ENCODE measurements at places on chromosomes 11 and 22.

GRCh38 chr22:46797355-46797754 lies 34.9 kb downstream of the TBC1D22A start:
- no peak for DNase-seq

- DNase-seq: no peak
Measured at GRCh38 chr11:118098996-118099837, 12.5 kb upstream of the SMIM35 start.

DNA sequence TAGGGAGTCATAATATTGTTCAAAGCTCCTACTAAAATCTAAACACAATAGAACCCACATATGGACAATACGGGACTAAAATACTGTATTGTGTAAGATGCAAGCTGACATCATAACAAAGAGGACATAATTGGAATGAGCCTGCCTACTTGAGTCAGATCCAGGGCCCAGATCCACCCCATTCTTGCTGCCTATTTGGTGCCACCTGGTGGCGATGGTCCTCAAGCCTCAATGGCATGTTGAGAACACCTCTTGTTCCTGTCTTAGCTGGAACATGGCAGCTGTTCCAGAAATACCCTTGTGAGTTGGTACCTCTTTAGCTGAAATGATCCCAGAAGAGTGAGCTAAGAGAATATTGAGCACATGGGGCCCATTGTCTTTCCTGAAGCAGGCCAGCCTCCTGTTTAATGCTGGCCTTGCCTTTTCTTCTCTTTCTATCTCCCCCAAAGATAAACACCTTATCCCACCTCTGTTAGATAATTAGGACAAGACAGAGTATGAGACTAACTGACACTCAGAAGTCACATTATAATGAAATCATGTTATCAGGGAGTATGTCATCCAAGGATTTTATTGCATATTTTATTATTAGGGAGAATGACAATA lies 680.9 kb upstream of the ANO5 start:
- DNase-seq: peak; percentile 26

DNA sequence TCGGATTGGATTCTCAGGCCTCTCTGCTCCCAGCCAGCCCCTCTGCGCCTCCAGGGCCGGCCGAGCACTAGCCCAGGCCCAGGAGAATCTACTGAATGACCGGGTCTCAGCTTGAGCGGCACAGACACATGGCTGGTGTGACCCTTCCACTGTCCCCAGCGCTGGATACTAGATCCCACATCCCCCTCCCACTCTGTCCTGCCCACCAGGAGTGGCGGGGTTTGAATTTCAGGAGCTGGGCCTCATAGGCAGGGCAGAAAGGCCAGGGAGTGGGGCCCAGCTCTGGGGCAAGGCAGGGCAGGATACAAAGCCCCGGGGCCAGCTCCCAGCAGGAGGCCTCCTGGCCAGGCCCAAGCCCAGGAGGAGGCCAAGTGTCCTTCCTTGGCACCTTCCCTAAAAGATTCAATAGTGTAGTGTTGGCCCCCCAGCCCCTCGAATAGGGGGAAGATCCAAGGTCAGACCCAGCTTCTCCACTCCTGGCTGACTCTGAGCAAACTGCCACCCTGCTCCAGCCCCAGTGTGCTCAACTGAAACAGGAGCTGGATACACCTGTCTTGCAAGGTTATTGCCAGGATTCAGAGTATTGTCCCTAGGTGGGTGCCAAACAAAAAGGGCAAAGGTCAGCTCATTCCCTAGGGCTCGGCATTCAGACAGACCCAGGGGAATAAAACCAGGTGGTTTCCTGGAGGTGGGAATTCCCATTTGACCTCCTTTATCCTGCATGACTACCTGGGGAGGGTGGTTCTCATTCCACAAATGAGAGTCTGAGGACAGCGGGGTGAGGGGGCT lies 22.5 kb upstream of the TCF20 start:
- DNase-seq: no peak

DNA sequence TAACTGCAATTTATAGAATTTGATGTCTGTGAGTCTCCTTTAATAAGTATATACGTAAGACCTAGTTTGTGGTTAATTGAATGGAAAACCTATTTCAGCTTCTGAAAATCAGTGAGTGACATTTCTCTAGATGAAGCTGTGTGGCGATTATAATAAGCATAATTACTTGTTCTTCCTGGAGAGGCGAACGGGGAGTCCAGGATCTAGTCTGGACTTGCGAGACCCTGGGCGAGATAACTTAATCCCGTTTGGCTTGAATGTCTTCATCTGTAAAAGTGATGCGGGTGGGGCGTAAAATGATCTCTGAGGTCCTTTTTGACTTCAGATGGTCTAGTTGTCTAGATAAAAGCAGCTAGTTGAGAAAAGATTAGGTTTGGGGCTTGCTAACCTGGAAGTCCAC lies 1.1 kb downstream of the PRRG4 start:
- no peak for DNase-seq

GRCh38 chr11:45212566-45213315 lies 66.3 kb downstream of the PRDM11 start:
- DNase-seq: no peak

DNA sequence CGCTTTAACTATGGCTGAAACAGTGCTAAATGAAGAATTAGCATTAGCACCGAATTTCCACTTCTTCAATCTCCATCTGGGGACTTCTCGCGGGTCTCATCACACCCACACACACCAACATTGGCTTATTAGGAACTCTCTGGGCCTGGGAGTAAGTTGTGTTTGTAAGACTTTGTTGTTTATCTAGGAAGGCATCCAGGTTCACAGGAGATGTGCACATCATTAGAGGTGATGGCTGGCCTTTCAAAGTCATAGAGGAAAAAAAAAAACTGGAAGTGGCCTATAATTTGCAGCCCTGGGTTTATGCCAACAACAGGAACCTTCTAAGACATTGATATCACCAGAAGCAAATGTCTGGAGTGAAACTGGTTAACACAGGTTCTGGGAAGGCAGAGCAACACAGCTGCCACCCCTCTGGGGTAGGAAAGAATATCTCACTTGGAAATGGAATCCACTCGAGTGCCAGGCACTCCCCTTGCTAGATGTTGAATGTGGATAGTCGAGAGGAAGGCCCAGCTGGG lies 84.5 kb downstream of the TRAF6 start:
- no peak for DNase-seq

DNA sequence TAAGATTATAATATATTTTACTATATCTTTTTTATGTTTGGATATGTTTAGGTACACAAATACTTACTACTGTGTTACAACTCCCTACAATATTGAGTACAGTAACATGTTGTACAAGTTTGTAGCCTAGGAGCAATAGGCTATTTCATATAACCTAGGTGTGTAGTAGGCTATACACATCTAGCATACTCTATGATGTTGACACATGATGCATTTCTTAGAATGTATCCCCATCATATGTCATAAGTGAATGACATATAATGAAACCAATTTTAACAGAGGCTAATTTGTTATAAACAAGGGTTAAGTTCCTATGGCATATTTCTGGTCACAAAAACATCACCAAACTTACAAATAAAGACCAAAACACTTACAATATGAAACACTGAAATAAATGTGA lies 86.5 kb upstream of the RRM1 start:
- no peak for DNase-seq

DNA sequence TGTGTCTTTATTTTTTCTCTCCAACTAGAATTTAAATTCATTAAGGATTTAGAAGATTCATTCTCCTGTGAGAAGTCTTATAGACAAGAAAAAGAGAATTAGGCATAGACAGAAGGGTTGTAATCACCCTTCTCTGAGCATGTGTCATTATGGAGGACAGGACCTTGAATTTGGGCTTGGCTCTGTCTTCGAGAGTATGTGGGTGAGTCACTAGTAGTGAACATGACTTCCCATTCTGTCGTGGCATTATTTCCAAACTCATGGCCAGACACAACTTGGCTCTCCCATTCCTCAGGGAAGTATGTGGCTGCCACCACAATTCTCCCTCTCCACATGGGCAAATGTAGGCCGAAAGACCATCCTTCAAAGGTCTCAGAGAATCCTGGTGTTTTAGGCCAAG lies 14.3 kb upstream of the ANKK1 start:
- DNase-seq: no peak

DNA sequence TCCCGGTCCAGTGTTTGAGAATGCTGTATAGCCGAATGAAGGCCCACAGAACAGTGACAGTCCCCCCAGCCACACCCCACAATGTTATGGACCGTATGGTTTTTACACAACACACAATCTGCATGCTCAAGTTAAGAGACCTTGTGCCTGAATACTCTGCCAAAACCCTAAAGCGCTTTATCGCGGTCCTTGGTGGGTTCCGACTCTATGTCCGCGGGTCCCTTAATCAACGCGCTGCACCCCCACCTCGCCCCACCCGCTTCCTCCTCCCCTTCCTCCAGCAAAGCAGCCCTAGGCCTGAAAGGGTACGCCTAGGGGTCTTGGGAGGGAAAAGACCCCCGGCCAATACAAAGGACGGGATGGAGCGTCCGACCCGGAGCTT lies 442 bp downstream of the COPB1 start:
- DNase-seq: peak; percentile 29

Data from HL-60 (cell line).